ENCODE measurements at places on chromosomes 2 and 18.

GRCh38 chr18:12293831-12294230 lies 14.2 kb upstream of the TUBB6 start:
- peaks cover 14% of the 10 kb centered on the region for H3K4me1 ChIP-seq
- H3K4me3 ChIP-seq, result no peak overlapping the region
- H3K36me3 ChIP-seq, result no peaks in the 10 kb centered on the region
- DNase-seq, result no peak
- no peaks in the 10 kb centered on the region for H3K27me3 ChIP-seq

- H3K4me1 ChIP-seq, result peaks cover 13% of the 10 kb centered on the region
- no peak overlapping the region for H3K27ac ChIP-seq
- H3K4me3 ChIP-seq, result no peak overlapping the region
- no peak for DNase-seq
- no peaks in the 10 kb centered on the region for H3K36me3 ChIP-seq
These were observed 323.2 kb downstream of the OSR1 start for GRCh38 chr2:19035238-19035637.

GRCh38 chr18:75005626-75006025 lies 203.3 kb downstream of the PTGR3 start:
- no peaks in the 10 kb centered on the region for H3K27me3 ChIP-seq
- DNase-seq, result no peak
- no peak overlapping the region for H3K4me3 ChIP-seq
- H3K4me1 ChIP-seq, result no peaks in the 10 kb centered on the region
- no peak overlapping the region for H3K27ac ChIP-seq

DNA sequence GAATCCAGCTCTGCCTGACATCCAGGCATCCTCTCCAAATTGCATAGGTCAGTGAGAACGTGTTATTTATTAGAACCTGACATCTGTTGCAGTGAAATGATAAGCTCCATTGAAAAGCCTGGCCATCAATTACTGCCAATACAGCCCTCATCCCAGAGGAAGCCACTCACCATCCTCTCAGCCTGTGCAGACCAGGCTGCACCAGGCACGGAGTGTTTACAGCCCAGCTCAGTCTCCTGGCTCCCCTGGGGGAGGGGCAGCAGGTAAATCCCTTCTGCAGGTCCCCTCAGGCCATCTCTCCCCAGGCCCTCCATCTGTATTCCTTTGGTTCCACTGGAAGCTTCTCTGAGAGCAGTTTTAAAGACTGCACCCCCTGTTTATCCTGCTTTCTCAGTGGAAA lies 82.6 kb upstream of the FOSL2 start:
- no peak overlapping the region for H3K27ac ChIP-seq
- no peak overlapping the region for H3K4me3 ChIP-seq
- no peaks in the 10 kb centered on the region for H3K4me1 ChIP-seq
- H3K27me3 ChIP-seq, result no peaks in the 10 kb centered on the region
- H3K36me3 ChIP-seq, result no peaks in the 10 kb centered on the region

- H3K36me3 ChIP-seq, result peaks cover 6% of the 10 kb centered on the region
- H3K4me3 ChIP-seq, result no peak overlapping the region
- no peak for DNase-seq
These were observed 82.6 kb upstream of the MYO3B start for GRCh38 chr2:170095380-170095779.
